ENCODE measurements at places on chromosomes 6 and 20.

DNA sequence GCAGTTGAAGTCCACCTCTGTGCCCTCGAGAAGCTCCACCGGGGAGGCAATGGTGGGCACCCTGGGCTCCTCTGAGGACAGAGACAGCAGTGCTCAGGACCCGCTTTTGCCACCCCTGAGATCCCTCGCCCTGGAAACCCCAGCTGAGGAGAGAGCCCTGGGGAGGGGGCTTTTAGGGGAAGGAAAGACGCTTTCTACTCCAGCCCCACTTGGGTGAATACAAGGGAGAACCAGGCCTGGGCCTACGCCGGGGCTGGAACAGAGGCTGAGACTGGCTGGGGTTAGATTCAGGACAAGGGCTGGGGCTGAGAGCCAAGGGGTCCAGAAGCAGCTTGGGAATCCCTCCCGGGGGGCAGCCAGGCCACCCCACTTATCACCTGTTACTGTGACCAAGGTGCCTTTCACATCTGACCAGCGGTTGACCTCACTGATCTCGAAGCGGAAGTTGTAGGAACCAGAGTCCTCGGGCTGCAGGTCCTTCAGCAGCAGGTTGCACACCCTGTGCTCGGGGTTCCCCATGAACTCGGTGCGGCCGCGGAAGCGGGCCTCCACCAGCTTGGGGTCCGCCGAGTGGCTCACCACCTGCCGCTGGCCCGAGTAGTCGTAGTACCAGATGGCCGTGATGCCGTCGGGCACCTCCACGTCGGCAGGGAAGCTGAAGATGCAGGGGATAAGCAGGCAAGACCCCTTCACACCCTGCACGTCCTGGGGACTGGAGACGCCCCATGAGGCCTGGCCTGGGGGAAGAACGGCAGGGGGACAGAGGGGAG is 6.2 kb downstream of the SIGLEC1 start:
- DNase-seq: no peak

- DNase-seq: peak; percentile 56
Observed at GRCh38 chr20:35616465-35617396, 1.1 kb downstream of the SPAG4 start.

DNA sequence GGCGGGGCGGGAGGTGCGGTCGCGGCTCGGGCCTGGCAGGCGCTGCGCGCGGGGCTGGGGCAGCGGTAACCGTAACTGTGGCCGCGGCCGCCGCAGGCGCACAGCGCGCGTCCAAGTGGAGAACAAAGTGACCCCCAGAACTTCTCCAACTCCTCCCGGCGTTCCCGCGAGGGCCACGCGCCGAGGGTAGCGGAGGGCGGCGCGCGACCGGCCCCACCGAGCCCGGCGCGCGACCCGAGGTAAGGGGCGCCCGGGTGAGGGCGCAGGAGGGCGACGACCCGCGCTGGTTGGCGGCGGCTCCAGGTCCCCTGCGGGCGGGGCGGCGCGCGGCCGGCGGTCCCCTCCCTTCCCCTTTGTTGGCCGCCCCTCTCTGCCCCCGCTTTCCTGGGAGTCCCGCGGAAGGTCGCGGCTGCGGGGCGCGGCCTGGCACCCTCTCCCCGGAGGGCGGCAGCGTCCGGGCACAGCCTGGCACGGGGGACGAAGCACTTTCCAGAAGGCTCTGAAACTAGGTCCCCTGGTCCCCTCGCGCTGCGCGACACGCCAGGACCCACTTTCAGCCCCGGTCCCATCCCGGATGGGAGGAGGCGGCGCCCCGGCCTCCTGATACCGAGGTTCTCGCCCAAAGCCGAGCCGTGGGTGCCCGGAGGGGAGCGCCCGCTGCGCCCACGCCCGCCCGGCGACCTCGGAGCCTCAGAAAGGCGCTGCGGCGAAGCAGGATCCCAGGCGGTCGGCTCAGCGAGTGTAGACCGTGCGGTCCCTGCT is at the start of gene TIAM2:
TIAM2 (plus strand) TSS at position 62 of the 762 bp plus-strand sequence. CDS start 133,909 bp downstream, outside the sequence.
- DNase-seq: no peak

DNA sequence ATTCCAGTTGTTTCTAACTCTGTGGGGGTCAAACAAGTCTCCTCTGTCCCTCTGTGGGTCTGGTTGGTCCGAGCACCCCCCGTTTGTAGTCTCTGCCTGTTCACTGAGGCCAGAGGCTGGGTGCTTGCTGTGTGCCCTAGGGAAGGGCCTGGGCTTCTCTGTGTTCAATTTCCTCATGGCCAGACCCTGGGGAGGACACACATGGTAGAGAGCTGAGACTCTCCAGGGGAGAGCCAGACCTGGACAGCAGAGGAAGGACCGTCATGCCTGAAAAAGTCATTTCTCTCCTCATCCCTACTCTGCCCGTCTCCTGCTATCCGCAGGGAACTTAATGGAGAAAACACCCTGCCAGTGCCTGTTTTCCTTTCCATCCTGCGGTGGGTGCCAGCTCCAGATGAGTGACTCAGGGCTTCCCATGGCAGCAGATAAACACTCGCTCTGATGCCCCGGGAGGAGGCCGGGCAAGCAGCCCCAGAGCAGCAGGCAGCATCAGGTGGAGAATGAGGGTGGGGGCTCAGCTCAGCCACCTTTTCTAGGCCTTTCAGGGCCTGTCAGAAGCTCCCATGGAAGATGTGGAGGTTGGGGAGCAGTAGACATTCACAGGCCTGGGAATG is 51.9 kb downstream of the SNAI1 start:
- no peak for DNase-seq

- no peak for DNase-seq
Observed at GRCh38 chr6:72084992-72085569, 198.7 kb downstream of the RIMS1 start.

GRCh38 chr20:63858393-63859165 is 2.7 kb upstream of the ABHD16B start:
- no peak for DNase-seq

- DNase-seq: no peak
Observed at GRCh38 chr6:52538252-52538900, 38.5 kb downstream of the TRAM2 start.

DNA sequence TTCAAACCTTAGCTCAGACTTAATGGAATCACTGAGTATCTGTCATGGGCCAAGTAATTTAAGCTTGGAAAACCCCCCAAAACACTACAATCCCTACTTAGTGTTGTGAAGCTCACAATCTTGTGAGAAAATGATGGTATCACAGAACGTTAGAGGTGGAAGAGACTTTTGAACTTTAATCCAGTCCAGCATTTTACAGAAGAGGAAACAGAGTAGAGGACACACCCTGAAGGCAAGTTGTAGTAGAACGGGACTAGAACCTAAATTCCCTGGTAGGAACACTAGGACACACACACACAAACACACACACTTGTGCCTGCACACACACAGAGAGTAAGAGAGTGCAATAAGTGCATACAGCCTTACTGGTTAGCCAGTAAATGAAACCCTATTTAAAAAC is 50.2 kb upstream of the CAP2 start:
- DNase-seq: no peak

DNA sequence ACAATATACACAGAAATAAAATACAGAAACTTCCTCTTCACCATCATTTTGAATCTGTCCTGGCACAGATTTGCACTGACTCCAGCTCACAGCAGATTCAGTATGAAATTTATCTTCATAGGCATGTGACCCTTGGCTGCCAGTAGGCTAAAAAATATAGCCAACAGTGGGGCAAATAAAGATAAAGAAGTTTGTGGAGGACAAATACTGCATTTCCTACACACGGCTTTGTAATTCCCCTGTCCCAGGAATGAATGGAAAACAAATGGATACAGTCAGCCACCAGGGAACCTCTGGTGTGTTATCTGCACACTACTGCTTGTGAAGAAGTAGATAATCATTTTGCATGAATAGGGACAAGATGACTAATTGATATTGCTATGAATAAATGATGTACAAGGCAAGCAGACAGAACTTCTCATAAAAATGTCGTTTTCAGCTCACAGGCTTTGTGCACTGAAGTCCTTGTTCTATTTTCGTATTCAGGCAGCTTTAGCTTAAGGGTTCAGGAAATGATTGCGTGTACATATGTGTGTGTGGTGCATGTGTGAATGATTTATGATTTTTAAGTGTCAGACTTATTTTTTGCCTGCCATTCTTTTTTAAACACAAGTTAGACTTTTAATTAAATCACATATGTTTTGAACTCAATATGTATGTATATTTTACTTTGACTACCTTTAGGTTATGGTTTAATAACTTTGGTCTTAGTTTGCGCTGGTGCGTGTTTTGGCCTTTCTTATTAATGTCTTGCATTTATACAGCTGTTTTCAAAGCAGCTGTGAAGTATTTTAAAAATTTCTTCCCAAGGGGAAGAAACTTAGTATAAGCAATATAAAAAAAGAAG is 543.8 kb upstream of the JAG1 start:
- DNase-seq: no peak

DNA sequence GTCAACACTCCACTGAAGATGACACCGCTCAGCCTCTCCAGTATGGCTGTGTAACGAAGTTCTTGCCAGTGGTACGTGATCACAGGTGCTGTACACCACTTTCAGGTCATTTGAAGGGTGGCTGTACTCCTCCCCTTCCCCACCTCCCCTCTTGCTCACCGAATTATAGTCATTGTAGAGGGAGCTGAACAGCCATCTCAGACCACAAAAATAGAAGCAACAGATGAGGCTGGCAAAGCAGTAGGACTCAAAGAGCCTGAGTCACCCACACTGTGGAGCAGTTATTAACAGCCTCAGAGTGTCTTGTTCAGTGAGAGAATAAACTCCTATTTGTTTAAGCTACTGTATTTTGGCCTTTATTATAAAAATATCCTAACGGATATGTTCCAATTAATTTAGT is 192.5 kb upstream of the MCHR2 start:
- DNase-seq: no peak

GRCh38 chr6:25277386-25277785 is 1.8 kb upstream of the CARMIL1 start:
- DNase-seq: no peak

- DNase-seq: peak; percentile 19
Observed at GRCh38 chr20:17843246-17844132, 125.1 kb downstream of the SNX5 start.

GRCh38 chr20:18702736-18703135 is 110.8 kb upstream of the SCP2D1 start:
- DNase-seq: no peak

GRCh38 chr6:39228111-39228971 is 934 bp downstream of the KCNK5 start:
- no peak for DNase-seq

- peak; percentile 55 for DNase-seq
Observed at GRCh38 chr6:33589731-33590530, 9.9 kb upstream of the BAK1 start.
